ENCODE measurements at places on chromosomes 5 and 9.

DNA sequence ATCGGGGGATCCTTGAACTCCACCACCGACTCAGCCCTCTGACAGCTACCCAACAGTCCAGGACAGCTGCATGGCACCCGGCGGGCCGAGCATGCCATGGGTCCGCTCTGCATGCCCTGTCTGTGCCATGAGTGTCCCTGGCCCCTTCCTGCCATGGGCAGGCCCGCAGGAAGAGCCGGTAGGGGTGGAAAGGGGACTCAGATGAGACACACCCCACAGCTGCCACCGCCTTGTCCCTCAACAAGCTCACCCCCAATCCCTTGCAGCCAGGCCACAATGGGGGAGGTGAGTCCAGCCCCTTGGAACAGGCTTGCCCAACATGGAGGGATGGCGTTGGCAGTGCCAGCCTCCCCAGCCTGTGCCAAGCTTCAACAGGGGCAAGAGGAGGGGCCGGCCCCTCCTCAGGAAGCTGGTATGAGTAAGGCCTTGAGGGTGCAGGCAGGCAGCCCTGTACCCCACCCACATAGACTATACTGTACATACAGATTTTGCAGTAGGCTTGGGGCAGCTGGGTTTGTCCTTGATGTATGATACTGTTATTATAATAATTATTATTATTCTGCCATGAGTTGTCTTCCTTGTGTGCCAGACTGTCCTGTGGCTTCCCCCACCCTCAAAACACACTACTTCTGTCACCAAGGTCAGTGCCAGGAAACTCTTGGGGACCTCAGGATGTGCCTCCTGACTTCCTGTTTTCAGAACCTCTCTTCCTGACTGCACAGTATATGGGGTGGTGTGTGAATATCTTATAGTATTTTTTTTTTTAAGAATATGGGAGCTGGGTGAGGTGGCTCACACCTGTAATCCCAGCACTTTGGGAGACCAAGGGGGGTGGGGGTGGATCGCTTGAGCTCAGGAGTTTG is 12.0 kb upstream of the SLC34A1 start:
- DNase-seq: no peak

DNA sequence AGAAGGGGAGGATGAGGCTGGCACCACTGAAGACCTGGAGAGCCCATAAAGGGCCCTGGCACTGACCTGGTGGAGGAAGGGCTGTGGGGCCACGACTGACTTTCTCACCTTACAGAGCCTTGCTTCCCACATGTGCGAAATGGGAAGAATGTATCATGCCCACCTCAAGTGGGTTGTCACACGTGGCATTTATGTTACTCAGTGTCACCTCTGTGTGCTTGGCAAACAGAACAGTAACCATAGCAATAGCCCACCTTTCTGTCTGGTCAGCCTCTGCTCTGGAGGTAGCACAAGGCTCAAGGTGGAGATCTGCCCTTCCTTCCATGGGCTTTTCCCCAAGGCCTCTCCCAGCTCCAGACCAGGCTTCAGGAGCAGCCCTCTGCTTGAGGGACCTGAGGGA is 16.7 kb downstream of the TCF7 start:
- DNase-seq: no peak

GRCh38 chr5:83911367-83911919 is 190.8 kb upstream of the HAPLN1 start:
- no peak for DNase-seq

GRCh38 chr5:53397845-53398244 is 82.6 kb upstream of the FST start:
- peak; percentile 32 for DNase-seq

GRCh38 chr9:107103621-107104020 is 179.5 kb upstream of the RAD23B start:
- no peak for DNase-seq

DNA sequence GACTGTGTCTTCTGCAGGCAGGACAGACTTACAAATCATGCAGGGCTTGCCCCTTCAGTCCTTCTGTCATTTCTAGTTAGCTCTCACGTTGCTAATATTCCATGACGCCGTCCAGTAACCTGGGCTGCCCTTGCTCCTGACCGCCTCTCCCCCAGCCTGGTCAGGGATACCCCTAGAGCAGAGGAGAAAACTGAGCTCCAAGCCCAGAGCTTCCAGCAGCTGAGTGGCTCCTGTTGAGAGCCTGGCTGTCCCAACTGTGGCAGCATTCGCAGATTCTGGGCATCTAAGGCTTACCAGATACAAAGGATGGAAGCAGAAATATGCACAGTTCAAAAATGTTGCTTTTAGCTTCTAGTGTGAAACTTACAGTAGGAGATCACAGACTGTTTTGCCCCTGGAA is 185.2 kb downstream of the CD180 start:
- DNase-seq: no peak

GRCh38 chr5:15757103-15757502 is 257.1 kb downstream of the FBXL7 start:
- peak; percentile 52 for DNase-seq

GRCh38 chr9:365436-365835 is 150.8 kb downstream of the DOCK8 start:
- DNase-seq: no peak

GRCh38 chr9:137083394-137084004 is 3.3 kb upstream of the MAN1B1 start:
- peak; percentile 88 for DNase-seq

All from AG20443 (cell line).